Nucleus accumbens (tissue), 56 donors: ENCODE measurements at places on chromosomes 3 and 15.

DNA sequence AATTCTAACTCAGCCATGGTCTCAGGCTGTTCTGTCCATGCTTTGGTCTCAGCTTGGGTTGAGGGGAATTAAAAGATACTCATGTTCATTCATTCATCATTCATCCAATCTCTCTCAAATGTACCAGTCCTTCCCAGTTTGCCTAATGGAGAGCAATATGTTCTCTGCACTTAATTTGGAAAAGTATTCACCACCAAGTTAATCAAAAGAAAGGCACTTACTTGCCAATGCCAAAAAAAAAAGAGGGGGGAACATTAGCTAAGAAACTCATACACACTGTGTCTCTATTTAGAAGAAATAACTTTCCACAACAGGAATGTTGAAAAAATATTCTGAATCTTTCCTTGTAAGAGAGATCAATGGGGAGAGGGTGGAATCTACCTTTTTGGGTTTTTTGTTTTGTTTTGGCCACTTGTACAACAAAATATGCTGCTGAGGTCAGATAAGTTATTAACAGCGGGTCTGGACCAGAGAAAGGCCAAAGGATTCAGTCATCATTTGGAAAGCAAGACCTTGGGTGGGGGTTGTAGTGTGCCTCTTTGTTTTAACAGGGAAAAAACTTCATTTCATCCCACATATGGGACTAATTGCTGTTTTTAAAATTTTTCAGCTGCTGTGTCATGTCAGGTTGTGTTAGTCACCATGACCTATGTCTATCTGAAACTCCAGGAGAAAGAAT lies 152.3 kb downstream of the FBN1 start:
- DNase-seq, result no peak

- no peak for DNase-seq
Observed at GRCh38 chr3:110957247-110958025, 114.2 kb upstream of the NECTIN3 start.

DNA sequence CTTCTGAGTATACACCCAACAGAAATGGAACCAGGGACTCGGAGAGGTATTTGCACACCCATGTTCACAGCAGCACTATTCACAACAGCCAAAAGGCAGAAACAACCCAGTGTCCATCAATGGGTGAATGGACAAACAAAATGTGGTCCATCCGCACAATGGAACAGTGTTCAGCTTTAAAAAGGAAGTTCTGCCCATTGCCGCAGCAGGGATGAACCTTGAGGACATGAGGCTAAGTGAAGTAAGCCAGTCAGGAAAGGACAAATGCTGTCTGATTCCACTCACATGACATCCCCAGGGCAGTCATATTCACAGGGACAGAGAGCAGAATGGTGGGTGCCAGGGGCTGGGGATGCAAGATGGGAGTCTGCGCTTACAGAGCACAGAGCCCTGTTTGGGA lies 7.5 kb downstream of the IQSEC1 start:
- no peak for DNase-seq

GRCh38 chr3:195194559-195195206 lies 76.3 kb downstream of the XXYLT1 start:
- no peak for DNase-seq

DNA sequence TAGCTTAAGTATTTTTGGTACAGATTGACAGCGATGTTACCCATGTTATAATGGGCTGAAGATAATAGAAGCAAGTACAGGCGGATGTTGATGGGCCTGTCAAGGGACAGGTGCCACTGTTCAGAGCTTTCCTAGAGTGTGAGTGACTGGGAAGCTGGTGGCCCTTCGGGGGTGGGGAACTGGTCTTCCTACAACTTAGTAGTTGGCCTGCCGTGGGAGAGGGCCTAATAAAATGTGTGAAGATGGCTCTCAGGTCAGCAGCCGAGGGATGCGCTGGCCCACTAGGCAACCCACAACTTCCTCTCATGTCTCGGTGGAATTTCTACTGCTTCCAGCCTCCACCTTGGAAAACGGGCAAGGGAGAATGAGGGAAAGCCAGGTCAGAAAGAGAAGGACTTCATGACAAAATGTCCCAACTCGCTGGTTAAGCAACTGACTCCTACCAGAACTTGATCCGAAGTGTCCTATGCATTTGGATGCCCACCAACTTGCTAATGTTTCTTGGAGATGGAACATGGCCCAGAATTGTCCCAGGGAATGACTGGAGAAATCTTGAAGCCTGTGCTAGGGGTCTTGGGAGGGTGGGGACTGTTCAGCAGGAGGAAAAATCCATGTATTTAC lies 1.4 kb downstream of the GYG1 start:
- no peak for DNase-seq

DNA sequence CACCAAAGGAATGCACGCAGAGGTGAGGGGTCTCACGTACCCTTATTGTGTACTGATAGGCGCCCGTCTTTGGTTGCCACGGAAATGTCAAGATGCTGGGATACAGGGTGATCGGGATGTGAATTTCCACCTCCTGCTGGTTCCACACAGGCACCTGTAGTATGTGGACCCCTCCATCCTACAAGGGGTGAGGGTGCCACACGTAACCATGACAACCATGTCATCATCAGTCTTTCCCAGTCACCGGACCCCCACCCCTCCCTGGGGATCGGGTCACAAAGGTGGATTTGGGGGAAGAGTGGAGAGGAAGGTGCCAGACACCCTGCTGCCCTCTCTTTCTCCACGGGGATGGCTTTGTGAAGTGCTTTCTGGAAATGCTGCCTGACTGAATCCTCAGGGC lies 44.7 kb downstream of the NUP210 start:
- no peak for DNase-seq

- no peak for DNase-seq
Observed at GRCh38 chr3:73855813-73856212, 231.1 kb upstream of the PDZRN3 start.

GRCh38 chr3:14764331-14765059 lies 54.3 kb upstream of the FGD5 start:
- no peak for DNase-seq

GRCh38 chr15:96672629-96673028 lies 342.1 kb downstream of the NR2F2 start:
- no peak for DNase-seq

DNA sequence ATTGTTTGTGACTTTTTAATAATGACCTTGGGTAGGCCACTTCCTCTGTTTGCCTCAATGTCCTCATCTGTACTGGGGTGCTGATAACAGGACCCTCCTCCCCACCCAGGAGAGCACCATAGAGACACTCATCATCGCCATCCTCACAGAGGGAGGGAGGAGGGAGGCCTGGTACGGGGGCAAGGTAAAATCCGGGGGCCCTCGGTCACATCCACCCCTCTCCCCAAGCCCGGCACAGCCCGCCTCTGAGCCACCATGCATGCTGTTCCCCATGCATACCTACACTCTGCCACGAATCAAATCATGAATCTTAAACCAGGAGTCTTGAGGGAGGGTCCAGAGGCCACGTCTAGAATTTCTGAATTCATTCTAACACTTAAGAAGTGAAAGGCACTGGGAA lies 74.9 kb upstream of the IQSEC1 start:
- no peak for DNase-seq

DNA sequence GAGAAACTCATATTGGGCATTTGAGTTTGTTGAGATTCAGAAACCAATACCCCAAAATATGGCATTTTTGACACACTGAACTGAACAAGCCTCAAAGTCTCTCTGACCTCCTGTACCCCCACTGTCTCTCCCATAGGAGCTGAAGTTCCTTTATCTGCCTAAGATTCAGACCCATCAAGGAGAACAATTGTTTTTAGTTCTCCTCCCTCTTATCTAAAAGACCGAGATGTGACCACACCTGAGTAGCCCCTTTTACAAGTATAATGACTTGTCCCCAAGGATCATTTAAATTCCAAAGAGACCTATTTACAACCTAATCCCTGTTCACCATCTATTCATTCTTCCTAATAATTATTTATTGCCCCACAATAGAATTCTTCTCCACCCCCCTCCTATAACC lies 122.1 kb upstream of the PLAAT1 start:
- DNase-seq, result no peak

DNA sequence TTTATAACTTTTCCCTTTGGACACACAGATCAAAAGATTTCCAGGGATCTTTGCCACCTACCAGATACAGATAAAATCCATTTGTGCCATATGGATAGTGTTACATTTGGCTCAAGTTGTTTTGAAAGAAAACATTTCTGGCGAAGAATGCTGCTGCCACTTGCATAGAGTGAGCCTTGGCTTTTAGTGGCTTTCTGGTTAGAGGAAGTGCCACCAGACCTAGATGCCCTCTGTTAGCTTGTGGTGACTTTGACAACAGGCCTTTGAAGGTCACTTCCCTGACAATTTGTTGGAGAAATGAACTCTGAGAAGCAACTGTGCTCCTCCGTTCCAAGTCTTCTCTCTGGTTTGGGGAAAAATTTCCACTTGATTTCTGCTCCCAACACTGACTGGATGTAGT lies 158.0 kb downstream of the CHST2 start:
- no peak for DNase-seq

GRCh38 chr3:157157836-157158235 lies 2.1 kb downstream of the CCNL1 start:
- no peak for DNase-seq

DNA sequence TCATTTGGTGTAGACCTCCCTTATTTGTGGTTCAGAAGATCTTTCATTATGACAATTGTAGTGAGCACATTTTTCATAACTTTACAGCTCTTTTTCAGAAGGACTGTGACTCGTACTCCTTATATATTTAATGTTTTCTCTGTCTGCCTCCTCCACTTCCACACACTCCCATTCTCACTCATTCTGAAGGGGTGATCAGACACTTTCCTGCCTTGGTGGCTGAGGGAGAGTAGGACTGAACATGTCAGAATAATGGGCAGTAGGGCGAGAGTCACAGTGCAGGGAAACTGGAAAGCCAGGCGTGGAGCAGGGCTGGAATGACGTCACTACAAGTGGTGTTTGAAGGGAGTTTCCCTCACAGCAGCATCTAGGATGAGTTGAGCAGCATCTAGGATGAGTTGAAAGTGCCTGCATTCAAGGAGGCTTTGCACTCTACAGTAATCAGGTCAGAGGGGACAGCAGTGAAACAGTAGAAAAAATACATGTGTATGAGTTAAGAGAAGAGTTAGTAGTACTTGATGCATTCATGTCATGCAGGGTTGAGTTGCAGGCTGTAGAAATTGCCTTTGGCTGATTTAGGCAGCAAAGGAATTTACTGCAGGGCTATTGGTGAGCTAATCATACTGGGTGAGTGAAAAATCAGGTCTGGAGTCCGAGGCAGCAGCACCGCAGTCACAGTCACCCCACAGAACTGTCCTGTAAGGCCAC lies 36.3 kb upstream of the FBXL22 start:
- no peak for DNase-seq

- DNase-seq, result no peak
Observed at GRCh38 chr3:69137412-69137811, 15.0 kb upstream of the LMOD3 start.

DNA sequence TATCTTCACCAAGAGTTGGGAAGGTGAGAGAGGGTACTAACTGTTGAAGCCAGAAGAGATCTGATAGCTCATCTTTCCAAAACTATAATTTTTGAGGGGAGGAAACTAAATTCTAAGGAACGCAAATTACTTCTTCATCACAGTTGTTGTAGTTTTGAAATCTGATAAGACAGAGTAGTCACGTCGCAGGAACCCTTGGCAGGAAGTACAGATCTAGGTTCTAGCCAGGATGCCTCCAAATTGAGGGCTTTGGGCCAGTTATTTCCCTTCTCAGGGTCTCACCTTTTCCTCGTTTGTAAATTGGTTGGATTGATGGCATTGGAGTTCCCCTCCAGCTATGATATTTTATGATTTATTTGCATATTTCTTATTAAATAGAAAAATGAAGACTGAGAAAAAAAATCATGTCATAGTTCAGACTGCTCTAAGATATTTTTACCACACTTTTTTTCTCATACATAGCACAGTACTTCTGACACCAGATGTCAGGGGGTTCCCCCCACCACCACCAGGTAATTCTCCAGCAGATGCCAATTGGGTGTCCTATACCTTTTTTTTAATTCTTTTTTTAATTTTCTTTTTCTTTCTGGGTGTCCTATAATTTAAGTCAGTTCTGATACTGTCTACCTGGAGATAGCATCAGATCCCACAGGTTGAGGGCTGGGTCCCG lies 32.3 kb upstream of the APH1B start:
- no peak for DNase-seq
